Activated naive CD8-positive, alpha-beta T cell treated with anti-CD3 and anti-CD28 coated beads for 36 hours (primary cell): ENCODE measurements at places on chromosomes 11 and 22.
A peak's percentile ranks its signal among the peaks of the same experiment; 100 is the strongest.

- DNase-seq = no peak
These were observed 35.9 kb downstream of the ST3GAL4 start for GRCh38 chr11:126391286-126391954.

GRCh38 chr11:17742019-17742418 is 7.4 kb downstream of the KCNC1 start:
- no peak for DNase-seq

- DNase-seq = no peak
These were observed 17.5 kb downstream of the BCL9L start for GRCh38 chr11:118908264-118908663.

DNA sequence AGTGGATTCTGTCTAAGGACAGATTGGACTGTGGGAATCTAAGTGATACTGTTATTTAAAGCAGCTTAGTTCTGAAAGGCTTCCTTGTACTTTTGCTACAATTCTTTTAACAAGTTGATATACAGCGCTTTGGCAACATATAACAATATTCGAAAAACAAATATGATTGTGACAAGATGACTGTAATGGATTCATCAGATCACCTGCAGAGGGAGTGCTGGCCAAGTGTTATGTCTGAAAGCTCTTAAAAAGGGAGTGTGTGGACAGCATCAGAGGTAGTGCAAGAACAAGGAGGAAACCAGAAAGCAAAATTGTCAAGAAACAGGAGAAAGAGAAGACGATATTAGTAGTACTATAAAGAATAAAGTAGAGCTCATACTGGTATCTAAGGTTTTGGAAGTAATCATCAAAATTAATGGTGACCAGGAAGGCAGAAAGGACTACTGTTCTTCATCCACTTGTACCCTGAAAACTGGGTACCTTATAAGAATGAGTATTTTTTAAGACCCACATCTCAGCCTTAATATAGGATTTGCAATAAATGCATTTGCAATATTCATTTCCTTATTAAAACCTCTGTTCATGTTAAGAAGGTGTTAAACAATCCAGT is 1112.0 kb upstream of the CCDC90B start:
- no peak for DNase-seq

GRCh38 chr22:35630387-35630793 is 13.3 kb upstream of the MB start:
- no peak for DNase-seq

DNA sequence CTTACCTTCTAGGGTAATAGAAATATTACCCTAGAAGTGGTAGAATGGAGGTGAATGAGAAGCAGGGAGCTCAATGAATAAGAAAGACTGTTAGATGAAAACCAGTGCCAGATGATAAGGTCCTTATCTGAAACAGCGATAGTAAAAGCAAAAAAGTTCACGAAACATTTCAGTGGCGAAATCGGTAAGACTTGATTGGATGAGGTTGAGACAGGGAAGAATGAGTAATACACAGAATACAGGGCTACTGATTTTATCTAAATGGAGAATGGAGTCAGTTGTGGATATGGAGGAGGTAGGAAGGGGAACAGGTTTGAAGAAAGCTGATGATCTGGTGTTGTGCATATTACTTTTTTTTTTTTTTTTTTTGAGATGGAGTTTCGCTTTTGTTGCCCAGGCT is 96.5 kb downstream of the GALNT18 start:
- DNase-seq = no peak

GRCh38 chr22:45507798-45508197 is 5.1 kb downstream of the FBLN1 start:
- DNase-seq = no peak

- DNase-seq = no peak
These were observed 70.2 kb upstream of the LMO1 start for GRCh38 chr11:8333811-8334401.

- no peak for DNase-seq
These were observed 91.8 kb upstream of the LDLRAD3 start for GRCh38 chr11:35852056-35852455.

DNA sequence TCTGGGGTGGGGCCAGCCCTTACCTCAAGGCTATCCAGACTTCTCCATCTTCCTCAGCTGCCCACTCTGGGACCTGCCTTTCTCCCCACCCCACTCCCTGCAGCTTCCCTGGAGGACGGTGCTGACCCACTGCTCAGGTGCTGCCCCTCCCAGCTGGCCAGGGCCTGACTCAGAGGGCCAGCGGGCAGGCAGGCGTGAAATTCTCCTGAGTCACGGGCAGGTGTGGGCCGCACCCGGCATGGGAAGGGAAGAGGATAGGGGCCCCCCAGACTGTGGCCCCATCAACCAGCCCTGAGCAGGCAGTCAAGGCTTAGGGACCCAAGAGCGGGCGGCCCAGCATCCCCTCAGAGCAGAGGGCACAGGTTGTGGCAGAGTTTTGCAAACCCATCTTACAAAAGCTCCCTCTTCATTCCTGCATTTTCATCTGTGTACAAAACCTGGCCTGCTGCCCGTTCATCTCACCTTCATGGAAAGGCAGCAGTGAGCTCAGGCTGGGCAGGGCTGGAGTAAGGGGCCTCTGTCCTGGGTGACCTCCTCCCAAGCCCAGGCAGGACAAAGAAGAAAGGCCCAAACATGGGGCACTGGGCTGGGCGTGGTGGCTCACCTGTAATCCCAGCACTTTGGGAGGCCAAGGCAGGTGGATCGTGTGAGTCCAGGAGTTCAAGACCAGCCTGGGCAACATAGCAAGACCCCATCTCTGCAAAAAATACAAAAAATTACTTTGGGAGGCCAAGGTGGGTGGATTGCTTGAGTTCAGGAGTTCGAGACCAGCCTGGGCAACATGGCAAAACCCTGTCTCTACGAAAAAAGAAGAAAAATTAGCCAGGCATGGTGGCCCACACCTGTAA is 6.1 kb downstream of the RHOD start:
- DNase-seq = no peak

GRCh38 chr11:93626038-93626437 is 35.4 kb upstream of the CEP295 start:
- no peak for DNase-seq

DNA sequence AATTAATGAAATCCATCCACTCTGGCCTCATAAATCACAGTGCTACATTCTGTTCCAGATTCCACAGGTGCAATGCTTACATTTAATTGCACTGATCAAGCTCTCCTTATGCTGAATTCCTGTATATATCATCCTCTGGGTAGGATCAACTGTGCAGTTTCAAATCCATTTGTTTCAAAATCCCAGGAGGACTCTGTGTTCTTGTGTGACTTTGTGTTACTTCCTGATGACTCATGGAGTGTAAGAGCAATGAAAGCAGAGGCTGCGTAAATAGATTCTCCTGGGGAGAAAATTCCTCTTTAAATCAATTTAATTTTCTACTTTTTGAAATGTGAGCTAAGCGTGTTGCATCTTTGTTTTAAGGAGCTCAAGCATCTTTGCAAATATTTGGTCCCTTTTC is 752.7 kb downstream of the METTL15 start:
- DNase-seq = no peak

GRCh38 chr11:17641792-17642350 is 77.5 kb upstream of the MYOD1 start:
- DNase-seq = no peak

DNA sequence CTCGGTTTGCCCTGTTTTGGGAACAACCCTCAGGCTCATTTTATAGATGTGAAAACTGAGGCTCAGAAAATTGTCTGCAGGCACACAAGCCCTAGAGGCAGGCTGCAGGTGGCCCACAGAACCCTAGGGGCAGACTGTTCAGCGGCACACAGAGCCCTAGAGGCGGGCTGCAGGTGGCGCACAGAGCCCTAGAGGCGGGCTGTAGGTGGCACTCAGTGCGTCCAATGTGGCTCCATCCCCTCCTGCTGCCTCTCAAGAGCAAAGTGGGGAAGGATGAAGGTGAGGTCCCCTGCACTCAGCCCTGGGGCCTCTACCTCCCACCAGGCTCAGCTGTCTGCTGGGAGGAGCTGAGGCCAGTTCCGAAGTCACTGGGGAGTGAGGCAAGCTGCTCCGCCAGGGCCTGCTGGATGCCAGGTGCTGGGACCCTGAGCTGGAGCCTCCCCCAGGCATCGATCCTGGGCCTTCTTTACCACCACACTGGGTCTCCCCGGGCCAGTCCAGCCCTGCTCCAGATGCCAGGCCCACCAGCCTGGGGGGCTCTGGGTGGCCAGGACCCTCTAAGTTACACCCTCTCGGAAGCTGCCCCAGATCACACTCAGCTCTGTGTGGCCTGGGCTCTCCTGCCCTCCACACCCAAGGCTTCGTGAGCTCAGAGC is 2.3 kb downstream of the ACY3 start:
- peak; percentile 65 for DNase-seq

- DNase-seq = no peak
These were observed 430.9 kb downstream of the BRD1 start for GRCh38 chr22:49396817-49397216.

GRCh38 chr11:119782739-119783072 is 53.7 kb upstream of the NECTIN1 start:
- no peak for DNase-seq

DNA sequence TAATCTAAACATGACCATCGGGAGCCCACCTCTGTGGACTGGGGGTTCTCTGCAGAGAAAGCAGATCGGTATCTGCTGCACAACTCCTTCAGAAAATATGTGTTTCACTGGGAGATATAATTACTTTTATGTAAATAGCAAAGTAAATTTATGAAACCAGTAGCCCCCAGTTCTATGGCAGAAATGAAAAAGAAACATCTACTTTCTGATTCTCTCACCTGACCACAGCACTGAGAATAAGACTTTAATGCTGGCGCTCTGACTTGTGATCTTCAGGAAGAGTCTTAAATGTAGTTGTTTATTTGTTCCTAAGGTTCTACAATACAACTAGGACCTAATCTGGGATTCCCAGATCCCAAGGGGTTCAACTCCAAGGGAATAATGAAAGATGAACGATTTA is 518.0 kb downstream of the DLG2 start:
- DNase-seq = no peak

DNA sequence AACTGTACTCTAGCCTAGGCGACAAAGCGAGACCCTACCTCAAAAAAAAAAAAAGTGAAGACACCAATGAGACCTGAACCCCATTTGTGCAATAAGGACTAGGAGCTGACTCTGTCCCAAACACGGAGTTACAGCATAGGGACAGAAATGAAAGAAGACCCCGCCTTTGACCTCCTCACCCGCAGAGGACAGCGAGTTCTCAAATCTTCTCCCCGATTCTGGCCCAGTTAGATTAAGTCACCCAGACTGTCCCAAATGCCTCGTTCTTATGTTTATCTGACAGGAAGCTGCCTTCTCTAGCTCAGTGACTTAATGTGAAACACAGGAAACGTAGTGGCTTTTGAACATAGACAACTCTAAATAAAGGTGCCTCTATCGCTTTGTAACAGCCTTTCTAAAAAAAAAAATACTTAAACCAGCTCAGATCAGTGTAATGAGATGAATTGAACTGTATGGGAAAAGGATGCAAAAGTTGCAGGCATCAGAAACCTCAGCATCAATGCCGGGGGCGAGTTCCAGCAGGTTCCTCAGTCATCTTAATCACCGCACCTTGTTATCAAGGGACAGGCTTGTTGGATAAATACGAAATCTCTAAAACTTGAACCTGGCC is 10.6 kb downstream of the MYH9 start:
- no peak for DNase-seq

- DNase-seq = no peak
These were observed 51.6 kb upstream of the NFRKB start for GRCh38 chr11:129946965-129947364.

DNA sequence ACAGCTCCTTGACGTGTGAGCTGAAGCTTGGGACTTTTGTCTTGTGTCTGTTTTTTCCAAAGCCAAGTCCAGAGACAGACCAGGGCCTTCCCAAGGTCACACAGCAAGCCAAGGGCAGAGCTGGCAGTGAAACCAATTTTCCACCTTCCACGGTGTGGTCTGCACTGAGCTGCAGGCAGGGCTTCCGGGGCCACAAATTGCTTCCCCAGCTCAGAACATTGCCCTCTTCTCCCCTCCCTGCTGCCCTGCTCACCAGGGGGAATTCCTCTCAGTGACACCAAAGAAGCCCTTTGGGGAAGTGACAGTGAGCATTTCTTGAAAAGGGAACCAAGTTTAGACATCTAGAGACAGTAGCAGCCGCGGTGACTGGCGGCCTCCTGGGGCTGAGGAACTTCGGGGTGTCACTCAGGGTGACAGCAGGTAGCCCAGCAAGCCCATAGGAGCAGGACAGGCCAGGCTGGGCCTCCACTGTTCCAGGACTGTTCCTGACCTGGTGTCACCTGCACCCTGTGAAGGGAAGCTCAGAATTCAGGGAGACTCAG is 9.2 kb downstream of the FXYD2 start:
- peak; percentile 80 for DNase-seq
